ENCODE measurements at places on chromosomes 2 and 18. TPM values are rescaled to one million over a fixed set of nuclear protein-coding genes. Genes with fewer than 3 reads are reported as not detected.

Gene SLC19A3
- 36.4 TPM for total RNA-seq

Gene GPATCH11
- 4.4 TPM for total RNA-seq

Gene C2orf72
- total RNA-seq = 11.1 TPM

Gene TPO
- not detected for total RNA-seq

DNA sequence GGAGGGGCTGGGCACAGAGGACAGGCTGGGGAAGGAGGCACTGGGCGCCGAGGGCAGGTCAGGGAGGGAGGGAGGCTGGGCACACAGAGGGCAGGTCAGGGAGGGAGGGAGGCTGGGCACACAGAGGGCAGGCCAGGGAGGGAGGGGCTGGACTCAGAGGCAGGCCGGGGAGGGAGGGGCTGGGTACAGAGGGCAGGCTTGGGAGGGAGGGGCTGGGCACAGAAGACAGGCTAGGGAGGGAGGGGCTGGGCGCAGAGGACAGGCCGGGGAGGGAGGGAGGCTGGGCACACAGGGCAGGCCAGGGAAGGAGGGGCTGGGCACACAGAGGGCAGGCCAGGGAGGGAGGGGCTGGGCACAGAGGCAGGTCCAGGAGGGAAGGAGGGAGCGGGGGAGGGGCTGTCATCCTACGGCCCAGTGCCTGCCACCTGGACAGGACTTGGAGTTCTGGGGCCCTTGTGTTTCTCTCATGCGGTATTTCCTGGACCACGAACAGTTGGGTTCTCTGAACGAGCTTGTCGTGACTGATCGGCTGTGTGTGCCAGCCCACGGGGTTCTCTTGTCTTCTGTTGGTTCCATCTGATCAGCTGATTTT, 46.7 kb upstream of the KCNG2 start:
- no peak for DNase-seq

DNA sequence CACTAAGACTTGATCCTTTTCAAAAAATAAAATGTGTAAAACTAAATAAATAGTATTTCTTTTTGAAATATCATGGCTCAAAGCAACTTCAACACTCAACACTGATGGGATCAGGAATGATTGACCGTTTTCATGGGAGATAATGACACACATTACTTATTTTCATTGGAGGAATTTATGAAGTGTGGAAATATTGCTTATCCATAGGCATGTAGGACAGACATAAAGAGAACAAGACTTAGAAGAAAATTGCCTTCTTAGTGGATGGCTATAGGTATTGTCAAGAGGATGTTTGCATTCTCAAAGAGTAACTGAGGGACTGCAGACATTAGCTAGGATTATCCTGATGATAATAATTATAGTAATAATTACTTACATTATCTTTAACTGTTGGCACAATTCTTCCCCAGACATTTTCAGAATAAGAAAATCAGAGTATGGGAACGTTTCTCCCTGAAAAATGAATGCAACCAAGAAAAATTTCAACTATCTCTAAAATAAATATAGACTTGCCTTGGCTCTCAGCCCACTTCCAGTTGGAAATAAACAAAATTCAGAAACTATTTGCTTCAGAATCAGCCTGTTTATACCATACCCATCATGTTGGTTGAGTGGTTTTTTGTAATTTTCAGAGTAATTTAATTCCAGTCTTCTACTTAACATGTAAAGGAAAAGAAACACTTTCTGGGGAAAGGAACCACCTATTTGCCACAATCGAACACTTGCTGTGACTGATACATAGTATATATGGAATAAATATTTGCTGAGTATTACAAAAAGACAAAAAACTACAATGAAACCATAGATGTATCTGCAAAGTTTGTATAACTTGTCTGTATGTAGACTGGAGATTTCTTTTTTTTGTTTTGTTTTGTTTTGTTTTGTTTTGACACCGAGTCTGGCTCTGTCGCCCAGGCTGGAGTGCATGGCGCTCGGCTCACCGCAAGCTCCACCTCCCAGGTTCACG, 165.7 kb downstream of the TMX3 start:
- no peak for DNase-seq

DNA sequence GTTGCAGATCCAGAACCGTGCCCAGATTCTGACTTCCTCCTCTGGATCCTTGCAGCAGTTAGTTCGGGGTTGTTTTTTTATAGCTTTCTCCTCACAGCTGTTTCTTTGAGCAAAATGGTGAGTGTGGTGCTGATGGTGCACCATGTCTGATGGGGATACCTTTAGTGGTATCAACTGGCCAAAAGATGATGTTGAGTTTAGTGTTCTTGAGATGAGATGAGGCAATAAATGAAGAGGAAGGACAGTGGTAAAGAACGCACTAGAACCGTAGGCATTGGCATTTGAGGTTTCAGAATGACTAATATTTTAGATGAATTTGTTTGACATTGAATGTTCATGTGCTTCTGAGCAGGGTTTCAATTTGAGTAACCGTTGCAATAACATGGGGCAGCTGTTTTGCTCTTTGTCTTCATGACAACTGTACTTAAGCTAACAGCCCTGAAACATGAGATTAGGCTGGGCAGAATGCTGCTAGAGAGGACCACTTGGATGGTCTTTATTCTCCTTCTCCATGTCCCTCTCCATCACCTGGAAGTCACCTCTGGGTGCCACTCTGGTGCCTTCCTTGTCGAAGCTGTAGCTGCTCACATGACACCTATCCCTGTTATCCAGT, 3.9 kb downstream of the CTLA4 start:
- no peak for DNase-seq

DNA sequence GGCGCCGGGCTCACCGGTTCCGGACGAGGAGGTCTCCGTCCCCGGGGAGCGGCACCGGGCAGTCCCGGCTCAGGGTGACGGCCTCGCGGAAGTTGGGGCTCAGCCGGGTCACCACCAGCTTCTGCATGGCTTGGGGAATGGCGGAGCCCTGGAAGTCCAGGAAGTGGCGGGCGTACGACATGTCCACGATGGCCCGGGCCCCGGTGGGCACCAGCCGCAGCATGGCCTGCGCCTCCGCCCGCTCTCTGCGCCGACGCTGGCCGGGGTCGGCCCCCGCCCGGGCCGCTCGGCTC, 157 bp downstream of the PTGR3 start:
- DNase-seq = no peak

- DNase-seq = no peak
Measured at GRCh38 chr2:216116418-216116817, 7.3 kb downstream of the XRCC5 start.

DNA sequence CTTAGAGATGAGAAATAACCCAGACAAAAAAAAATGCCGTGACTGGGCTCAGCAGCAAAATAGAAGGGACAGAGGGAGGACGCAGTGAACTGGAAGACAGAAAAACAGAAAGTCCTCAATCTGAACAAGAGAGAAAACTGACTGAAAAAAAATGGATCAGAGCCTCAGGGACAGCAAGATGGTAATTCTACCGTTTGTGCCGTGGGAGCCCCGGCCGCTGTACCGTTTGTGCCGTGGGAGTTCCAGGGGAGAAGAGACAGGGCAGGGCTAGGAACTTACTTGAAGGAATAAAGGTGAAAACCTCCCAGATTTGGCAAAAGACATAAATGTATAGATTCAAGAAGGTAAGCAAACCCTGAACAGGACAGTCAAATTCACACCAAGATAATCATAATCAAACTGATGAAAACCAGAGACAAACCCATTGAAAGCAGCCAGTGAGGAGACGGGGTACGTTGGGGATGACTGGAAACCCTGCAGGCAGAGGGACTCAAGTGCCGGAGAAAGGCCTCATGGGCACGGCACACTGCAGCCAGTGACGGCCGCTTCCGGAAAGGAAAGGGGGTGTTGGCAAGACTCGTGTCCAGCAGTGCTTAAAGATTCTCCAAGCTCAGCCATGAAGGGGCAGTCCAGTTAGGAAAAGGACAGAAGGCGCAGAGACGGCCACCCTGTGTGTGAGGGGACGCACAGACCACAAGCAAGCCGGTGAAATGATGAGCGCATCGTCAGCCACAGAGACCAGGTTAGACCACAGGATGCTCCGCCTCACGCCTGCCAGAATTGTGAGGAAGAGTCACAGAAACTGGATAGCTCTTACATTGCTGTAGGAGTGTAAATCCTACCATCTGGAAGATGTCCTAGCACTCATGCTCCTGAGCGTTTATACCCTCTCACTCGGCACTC, 40.0 kb upstream of the NFATC1 start:
- no peak for DNase-seq

GRCh38 chr2:44524347-44524926, 162.7 kb downstream of the CAMKMT start:
- no peak for DNase-seq

- DNase-seq = no peak
Measured at GRCh38 chr18:74682991-74683297, 85.3 kb downstream of the ZNF407 start.

- DNase-seq = no peak
Measured at GRCh38 chr18:21741312-21741561, 645 bp downstream of the MIB1 start.
